GM23338 (cell line): ENCODE measurements at places on chromosomes 2 and 18. TPM values are rescaled to one million over a fixed set of nuclear protein-coding genes. Genes with fewer than 3 reads are reported as not detected.

DNA sequence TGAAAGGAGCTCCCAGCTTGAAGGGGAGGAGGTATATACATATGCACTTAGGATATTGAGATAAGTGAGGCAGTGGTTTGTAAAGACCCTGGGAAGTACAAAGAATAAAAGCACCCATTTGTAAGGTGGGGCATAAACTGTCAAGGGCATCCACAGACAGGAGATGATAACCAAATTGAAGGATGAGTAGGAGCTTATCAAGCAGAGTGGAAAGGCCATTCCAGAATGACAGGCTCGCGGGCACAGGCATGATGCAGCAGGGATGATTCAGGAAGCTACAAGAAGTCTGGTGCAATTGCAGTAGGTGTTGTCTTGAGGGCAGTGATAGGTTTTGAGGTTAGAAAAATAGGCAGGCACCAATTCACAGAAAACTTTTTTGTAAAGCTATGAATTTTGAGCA, 504.8 kb downstream of the PIK3C3 start:
- DNase-seq: no peak

- no peak for DNase-seq
Measured at GRCh38 chr2:149625671-149626070, 38.1 kb upstream of the MMADHC start.

DNA sequence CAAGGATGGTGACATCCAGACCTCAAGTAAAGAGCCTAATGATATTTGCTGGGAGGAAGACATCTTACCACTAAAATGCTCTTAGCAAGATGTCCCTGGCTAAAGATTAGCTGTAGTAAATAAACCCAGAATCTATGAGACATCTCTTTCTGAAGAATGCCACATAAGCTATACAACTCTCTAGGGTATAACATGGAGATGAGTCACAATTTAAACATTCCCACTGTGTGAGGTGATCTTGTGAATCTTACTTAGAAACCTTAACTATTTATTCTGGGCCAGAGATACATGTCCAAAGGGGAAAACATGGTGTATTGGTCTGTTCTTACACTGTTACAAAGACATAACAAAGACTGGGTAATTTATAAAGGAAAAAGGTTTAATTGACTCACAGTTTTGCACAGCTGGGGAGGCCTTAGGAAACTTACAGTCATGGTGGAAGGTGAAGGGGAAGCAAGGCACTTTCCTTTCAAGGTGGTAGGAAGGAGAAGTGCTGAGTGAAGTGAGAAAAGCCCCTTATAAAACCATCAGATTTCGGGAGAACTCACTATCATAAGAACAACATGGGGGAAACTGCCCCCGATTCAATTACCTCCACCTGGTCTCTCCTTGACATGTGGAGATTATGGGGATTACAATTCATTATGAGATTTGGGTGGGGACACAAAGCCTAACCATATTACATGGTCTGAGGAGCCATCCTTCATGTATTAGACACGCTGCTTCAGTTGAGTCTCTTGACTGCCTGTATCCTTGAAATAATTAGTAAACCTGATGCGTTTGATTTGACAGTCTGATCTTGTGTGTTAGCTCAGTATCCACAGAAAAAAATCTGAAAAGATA, 17.1 kb downstream of the KRCC1 start:
- no peak for DNase-seq

Gene ANKRD30B
- total RNA-seq: not detected in 2 replicates

Gene SRD5A2
- 0.03 TPM in 1 of 2 replicates, not detected in the other for total RNA-seq

GRCh38 chr2:58350484-58350883, 109.4 kb upstream of the FANCL start:
- no peak for DNase-seq

DNA sequence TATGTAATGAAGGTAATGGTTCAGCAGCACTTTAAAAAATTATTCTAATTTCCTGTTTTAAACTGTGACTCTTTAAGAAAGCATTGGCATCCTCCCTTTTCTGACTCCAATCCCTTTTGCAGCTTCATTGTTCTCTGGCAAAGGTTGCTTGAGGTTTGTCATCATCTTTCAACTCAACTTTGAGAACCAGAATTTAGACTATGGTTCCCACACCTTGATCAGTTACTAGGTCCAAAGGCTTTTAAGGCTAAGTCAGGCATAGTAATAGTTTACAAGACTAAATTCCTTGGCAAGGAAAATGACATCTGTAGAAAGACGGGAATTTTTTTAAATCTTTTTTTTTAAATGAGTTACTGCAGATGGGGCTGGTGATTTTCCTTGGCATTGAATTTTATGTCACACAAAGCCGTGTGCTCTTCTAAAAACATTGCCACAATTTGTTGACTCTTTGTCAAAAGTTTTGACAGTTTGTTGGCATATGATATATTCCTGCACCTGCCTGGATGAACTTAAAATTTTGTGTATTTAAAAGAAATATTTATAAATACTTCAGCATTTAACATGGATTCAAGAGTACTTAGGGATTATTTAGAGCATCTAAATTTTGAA, 451.0 kb downstream of the MEIS1 start:
- no peak for DNase-seq

- DNase-seq: no peak
Measured at GRCh38 chr18:8020132-8020846, 453.2 kb downstream of the PTPRM start.

Gene CREG2
- total RNA-seq: 0.12 and 2.6 TPM in 2 replicates

- no peak for DNase-seq
Measured at GRCh38 chr2:220676695-220677094, 895.4 kb downstream of the EPHA4 start.

- no peak for DNase-seq
Measured at GRCh38 chr2:34825686-34826085, 1226.6 kb upstream of the FAM98A start.

DNA sequence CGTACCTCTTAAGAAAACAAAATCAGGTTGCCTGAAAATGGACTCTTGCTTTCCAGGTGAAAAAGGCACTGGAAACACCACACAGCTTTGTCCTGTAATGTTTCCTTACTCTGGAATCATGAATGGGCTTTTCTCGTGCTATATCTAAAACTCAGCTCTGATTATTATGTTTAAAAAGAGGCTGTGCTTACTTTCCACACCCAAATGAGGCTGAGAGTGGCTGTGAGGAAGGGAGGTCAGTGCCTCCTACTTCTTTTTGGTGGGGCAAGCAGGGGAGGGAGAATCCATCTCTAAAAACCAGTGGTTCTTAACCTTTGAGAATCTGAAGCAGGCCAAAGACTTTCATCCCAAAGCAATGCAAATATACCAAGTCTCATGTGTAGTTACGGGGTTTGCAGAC, 148.6 kb downstream of the FAM210A start:
- DNase-seq: no peak

Gene KRTCAP3
- 6.6 and 15.8 TPM in 2 replicates for total RNA-seq

Gene MROH2A
- not detected in 2 replicates for total RNA-seq

DNA sequence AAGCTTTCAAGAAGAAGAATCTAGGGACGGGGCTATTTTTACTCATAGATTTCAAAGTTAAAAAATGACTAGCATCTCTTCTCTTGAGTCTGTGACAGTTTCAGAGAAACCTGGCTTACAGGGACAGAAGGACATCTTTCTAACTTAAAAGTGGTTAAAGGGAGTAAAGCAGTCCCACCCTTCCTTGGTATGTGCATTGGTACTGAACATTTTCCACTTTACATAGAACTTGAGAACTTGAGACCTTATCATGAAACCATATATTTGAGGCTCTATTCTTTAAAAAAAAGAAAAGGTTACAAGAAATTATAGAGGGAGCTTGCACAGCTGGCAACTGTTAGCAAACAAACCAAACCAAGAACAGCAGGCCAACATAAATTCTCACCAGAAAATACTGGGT, 73.4 kb upstream of the GAREM1 start:
- no peak for DNase-seq

GRCh38 chr18:56161566-56162260, 476.7 kb downstream of the TXNL1 start:
- DNase-seq: no peak

DNA sequence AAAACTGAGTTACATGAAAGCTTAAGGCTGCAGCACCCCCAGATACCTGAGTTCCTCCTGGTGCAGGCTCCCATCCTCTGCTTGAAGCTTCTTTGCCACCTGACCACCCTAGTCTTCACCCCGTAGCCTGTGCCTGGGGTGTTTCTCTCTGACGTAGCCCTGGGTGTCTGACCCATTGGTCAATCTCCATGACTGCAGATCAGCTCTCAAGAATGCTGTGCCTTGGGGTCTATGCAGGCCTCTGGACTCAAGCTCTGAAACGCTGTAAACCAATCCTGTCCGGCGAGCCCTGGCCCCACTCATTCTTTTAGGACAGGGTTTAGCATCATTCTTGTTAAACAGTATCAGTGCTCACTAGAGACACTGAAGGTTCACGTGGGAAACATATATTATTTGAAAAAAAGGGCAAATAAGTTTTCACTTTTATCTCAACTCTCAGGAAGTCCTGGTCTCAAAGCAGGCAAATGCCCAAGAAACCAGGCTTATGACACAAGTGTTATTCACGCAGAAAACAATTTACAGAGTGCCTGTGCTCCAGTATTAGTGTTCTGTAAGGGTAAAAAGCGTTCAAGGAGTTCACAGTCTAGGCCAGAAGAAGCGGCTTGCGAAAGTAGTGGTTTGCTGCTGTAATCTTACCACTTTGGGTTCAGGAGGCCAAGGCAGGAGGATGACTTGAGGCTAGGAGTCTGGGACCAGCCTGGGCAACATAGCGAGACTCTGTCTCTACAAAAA, 22.8 kb upstream of the PPP4R1 start:
- no peak for DNase-seq

GRCh38 chr2:85324639-85325465, 2.9 kb downstream of the TGOLN2 start:
- no peak for DNase-seq

- no peak for DNase-seq
Measured at GRCh38 chr2:78020491-78020890, 498.3 kb upstream of the LRRTM4 start.

DNA sequence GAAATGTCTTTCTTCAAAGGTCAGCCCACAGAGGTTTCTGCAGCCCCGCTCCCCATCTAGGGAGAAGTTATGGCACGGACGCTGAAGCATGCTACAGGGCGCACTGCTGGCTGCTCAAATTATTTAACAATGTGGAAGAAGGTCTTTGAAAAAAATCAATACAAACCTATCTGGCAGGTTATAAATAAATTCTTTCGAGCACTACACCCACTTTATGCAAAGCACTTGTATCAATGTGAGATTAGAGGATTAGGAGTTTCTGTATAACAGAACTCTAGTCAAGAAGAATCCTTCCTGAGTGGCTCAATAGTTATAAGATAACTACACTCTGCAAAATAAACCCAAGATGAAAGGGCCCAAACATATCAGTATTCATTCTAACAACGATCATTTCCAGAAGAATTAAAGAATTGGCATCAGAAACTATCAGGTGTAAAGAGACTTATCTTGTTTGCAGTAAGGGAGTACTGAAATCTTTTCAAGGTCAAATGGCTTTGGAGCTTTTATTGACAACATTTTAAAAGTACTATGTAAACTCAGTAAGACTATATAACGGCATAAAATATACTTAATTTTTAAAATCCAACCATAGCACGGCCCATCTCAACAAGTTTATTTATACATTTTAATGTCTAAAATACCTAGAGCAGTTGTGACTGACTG, 103.0 kb upstream of the DNMT3A start:
- DNase-seq: no peak

DNA sequence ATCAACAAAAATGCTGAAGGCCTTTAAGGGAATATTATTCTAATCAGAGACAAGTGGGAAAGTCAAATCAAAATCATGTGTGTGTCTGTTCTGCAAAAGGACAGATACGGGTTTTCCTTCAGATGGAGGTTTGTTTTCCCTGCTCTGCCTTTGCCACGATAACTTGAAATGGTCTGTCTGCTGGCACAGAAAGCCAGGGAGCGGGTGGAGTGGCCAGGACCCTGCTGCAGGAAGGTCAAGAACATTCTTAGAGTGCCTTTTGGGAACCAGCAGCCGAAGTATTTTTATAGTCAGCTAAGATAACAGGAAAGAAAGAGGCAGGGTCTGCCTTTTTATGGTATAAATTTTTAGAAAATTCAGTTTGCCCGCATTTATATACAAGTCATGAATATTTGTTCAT, 234.2 kb downstream of the LTBP1 start:
- no peak for DNase-seq

Gene POMC
- total RNA-seq: 7.8 and 12.3 TPM in 2 replicates

DNA sequence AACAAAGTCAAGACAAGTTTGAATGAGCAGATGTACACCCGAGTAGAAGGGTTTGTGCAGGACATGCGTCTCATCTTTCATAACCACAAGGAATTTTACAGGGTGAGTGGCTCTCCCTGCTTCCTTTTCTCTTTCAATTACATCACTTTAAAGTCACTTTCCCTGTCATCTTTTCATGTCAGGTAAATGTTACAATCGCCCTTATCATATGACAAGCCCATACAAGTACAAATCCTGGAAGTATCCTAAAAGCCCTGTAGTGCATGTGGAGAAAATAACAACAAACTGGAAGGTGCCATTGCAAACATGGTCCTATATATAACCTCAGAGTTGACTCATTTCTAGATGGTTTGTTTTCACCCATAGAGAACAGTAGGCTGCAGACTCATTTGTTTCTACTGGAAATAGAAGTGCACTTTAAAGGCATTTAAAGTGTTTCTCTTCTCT, 126.0 kb downstream of the SP100 start:
- no peak for DNase-seq

DNA sequence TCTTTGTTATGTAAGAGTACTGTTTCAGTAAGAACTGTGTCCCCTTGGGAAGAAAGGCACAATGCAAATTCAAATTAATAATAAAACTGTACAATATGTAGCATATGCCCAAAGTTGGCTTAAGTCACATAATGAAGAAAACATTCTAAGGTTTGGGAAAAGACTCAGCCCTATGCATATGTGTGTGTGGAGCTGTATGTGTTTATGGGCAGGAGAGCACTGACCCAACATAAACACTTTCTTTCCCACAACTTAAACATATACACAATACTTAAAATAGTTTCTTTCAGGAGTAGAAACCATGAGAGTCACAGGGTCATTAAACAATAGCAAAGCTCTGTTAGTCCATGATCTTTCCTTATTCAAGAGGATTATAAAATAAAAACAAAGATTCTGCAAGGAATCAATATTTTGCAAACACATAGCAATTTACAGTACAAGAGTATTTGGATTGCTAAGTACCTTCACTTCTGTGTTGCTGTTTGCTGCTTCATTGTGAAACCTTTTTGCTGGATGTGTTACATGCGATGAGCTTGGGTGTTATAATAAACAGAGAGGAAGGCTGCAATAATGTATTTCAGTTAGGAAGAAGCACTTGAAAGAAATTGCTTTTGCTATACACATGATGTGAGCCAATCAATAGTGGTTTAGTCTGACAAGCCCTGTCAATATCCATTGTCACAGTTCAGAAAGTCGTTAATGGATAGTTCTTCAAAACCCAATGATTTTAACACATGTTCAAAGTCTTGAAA, 347.3 kb downstream of the ARHGAP15 start:
- DNase-seq: no peak

- DNase-seq: no peak
Measured at GRCh38 chr2:217834744-217835513, 167.9 kb downstream of the TNS1 start.

Gene TRABD2A
- 12.1 and 15.7 TPM in 2 replicates for total RNA-seq

- DNase-seq: peak; percentile 77
Measured at GRCh38 chr2:43207553-43208300, 18.7 kb downstream of the ZFP36L2 start.

DNA sequence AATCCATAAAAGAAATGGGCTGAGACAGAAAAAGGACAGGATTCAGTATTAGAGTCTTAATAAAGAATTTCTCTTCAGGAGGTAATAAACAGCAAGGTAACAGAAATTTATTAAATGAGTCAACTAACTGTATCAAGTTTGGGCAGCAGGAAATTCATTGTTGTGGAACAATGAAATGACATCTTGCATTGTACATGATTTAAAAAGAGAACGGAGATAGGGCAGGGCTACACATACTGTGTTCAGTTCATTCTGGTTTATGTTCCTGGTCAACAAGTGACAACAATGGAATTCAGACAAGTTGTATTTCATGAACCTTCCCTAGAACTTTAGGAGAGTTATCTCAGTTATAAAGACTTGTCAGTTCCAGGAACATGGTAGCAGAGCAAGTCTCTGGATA, 961.3 kb downstream of the SOCS6 start:
- DNase-seq: no peak
